ENCODE measurements at places on chromosomes 7 and 10. TPM values are rescaled to one million over a fixed set of nuclear protein-coding genes. Genes with fewer than 3 reads are reported as not detected.

The ARHGEF5 gene
- total RNA-seq, result 0.38 TPM

The FAM131B gene
- 0.13 TPM for total RNA-seq

The A1CF gene
- total RNA-seq, result not detected

The RHOBTB1 gene
- 31.3 TPM for total RNA-seq

The THAP5 gene
- total RNA-seq, result 11.0 TPM

- DNase-seq, result no peak
Measured at GRCh38 chr10:75245354-75246250, 9.8 kb upstream of the COMTD1 start.

DNA sequence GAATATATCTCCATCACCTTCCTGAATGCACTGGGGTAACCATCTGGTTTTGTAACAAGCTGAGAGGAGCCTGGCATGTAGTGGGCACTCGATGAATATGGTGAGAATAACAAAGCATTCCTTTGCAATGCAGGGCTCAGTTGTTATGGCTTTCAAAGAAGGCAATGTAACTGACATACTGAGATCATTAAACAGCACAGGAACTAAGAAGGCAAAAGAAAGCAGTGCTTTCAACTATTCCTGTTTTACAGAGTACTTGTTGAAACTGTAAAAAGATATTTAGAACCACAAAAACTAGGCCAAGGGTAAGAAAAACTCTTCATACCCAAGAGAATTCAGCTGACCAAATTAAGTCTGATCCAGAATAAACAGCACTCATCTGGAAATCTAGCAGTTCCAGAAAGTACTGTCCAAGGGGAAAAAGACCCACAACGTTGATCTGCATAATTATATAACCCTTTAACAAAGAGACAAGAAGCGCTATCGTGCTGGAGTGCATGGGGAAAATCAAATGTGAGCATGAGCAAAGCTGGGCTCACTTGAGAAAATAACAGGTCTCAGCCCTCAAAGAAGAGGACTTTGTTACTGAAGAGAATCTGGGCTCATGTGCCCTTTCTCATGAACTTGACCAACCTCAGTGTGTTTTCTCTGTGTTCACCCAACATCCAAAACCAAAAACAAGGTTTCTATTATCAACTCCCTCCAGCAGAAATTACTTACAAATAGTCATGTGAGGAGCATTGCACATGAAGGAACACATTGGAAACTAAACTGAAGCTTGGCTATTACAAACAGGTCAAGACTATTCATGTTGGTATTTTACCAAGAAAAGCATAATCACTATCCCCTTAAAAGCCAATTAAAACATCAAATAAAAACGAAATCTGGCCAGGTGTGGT lies 116.2 kb downstream of the AVL9 start:
- no peak for DNase-seq

DNA sequence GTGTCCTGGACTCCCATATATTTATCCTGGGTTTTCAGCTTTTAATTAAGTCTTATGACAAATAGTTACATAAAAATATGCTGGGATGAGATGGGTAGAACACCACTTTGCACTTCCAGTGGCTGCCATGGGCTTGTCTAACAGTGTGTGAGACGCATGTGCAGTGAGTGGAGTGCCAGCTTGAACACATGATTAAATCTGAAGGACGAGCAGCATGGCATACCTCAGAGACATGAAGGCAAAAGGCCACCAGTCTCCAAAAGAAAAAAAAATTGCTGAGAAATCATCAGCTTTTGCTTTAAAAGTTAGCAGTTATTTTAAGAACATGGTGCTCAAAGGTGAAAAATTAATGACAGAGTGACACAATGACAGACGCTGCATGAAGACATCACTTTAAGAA lies 139.0 kb upstream of the ADCY1 start:
- no peak for DNase-seq

- DNase-seq, result no peak
Measured at GRCh38 chr7:69786730-69787395, 188.6 kb downstream of the AUTS2 start.

GRCh38 chr7:816300-816750 lies 16.0 kb upstream of the SUN1 start:
- DNase-seq, result peak; percentile 98

All from dermis microvascular lymphatic vessel endothelial cell (primary cell).